Tongue (tissue), 3 donors: ENCODE measurements at places on chromosomes 4 and X.

- DNase-seq = no peak
These were observed 665 bp downstream of the RBM41 start for GRCh38 chrX:107117993-107118321.

GRCh38 chrX:10015723-10016518, 48.8 kb downstream of the CLDN34 start:
- DNase-seq = peak; percentile 42

DNA sequence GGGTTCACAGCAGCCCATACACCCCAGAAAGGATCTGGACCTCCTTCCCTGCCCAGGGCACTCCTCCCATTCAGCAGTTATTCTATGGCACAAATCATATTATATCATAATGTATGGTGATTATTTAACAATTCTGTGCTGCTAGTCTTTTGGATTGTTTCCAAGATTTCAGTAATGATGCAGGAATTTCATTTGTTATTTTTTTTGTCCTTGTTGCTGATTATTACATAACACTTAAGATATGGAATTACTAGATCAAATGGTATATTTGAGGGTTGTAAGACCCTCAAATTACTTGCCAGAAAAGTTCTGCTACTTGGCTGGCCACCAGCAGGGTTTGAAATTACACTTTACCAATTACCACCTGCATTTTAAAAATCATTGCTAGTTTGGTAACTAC, 36.4 kb downstream of the QDPR start:
- no peak for DNase-seq

- DNase-seq = no peak
These were observed 437.6 kb upstream of the AGA start for GRCh38 chr4:177879851-177880250.

DNA sequence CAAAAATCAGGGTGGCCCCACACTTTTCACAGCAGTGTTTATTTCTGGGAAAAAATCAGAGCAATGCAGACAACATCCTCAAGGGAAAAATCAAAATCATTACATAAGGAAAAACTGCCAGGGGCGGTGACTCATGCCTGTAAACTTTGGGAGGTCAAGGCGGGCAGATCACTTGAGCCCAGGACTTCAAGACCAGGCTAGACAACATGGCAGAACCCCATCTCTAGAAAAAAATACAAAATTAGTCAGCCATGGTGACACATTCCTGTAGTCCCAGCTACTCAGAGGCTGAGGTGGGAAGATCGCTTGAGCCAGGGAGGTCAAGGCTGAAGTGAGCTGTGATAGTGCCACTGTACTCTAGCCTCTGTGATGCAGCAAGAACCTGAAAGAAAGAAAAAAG, 102.8 kb downstream of the NAF1 start:
- DNase-seq = no peak

GRCh38 chrX:63967551-63967950, 182.5 kb upstream of the ARHGEF9 start:
- no peak for DNase-seq

- no peak for DNase-seq
These were observed 249.9 kb upstream of the GRIA3 start for GRCh38 chrX:122934131-122934530.

DNA sequence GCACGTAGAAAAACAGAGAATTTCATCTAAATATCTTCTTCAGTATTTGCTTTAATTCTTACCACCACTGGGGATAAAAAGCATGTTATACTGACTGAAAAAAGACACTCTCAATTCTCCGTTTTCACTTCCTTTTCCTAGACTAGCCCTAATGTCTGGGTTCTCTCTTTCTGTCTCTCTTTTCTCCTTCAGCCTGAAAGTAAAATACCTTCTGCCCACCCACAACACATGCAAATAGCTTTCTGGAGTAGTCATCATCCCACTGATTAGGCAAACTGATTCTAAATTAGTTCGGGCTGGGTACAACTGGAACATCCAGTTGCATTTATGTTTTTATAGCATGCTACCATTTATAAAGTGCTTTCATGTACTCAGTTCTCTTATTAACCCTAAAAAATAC, 142.4 kb upstream of the ANKRD50 start:
- peak; percentile 37 for DNase-seq

DNA sequence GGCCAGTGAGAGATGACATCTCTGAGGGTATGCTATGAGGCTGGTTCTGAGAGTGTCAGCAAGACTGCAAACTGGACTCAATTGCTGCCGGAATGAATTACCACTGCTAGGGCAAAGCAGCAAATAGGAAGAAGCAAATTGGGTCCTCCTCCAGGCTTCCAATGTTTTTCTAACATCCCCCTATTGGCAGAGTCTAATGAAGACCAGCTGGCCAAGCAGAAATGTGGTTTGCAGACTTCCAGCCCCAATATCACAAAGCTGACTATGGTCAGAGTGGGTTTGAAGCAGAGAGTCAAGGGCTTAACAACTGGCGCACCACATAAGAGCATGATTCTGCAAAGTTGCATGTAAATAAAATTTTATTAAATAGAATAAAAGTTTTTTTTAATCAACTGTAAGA, 225.4 kb upstream of the GLRA2 start:
- DNase-seq = no peak

DNA sequence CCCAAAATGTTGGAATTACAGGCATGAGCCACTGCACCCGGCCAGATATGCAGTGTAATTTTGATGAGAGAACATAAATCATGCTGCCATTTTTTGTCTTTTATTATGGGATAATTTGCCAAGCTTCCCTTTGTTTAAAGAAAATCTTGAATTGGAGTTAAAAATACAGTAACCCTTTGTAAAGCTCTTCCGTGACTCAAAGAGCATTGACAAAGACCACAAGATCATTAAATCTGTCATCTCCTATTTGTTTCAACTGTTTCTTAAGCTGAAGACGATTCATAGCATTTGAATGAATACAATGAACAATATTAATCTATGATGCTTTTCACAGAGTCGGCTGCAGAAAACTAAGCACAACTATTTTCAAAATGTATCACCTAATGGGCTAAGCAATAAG, 132.6 kb downstream of the ANAPC4 start:
- no peak for DNase-seq

DNA sequence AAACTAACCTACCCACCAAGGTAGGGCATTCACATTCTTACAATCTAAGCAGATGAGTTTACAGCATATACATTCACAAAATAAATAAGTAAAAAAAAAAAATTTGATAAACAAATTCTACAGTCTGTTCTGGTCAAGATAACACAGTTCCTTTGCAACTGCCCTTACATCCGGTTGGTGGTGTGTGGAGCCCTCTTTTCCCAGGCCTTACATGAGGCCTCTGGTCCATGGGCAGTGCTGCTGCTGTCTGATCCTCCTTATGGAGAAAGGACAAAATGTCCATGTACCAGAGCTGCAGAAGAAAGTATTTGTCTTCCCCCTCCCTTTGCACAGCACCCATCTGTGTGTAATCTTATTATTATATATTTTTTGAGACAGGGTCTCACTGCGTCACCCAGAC, 2.2 kb upstream of the SEPTIN11 start:
- DNase-seq = no peak

DNA sequence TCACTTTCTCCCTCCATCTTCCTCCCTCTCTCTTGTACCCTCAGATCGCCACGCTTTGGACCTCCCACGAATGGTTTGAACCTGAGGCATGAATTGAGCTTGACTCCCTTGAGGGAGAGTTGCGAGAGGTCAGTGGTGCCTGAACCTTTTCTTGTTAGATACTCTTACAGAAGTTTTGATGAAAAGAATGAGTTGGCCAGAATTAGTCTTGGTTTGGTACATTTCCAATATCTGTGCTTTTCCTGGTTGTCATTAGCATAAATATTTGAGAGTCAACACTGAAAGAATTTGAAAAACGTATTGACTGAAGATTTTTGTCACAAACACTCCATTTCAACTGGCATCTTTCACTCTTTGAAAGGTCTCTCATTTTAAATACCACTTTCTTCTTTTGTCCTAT, 510.6 kb upstream of the DIPK2B start:
- DNase-seq = no peak

- peak; percentile 76 for DNase-seq
These were observed 31.2 kb downstream of the CCNI start for GRCh38 chr4:77044461-77045150.

GRCh38 chrX:118623062-118623461, 104.3 kb upstream of the IL13RA1 start:
- no peak for DNase-seq

DNA sequence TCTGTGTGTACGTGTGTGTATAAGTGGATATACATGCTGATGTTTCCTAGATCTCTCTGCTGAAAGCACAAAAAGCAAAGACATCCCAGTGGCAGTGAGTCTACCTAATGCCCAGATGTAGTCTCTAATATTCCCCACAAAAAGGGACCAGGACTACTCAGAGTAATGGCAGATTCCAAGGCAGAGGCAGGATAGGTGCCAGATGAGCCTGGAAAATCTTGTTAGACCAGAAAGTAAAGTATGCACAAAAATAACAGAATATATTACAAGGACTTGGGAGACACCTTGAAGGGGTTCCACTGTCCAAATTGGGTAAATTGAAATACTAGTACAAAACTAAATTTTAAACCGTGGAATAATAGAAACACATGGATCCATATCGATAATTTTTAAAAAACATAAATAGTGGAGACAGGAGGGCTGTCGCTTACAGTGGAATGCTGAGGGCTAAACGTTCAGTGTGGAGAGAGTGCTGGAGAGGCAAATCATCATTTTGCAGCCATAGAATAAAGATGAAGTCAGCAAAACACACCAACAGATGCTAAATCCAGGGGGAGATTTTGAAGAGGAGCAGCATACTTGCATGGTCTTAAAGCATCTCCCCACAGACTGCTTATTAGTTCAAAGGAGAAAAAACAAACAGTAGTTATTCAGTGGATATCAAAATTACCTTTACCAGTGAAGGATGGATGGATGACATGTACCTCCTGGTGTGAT, 123.4 kb upstream of the TSPAN5 start:
- DNase-seq = no peak
